ENCODE measurements at places on chromosomes 2 and 18. TPM values are rescaled to one million over a fixed set of nuclear protein-coding genes. Genes with fewer than 3 reads are reported as not detected.

DNA sequence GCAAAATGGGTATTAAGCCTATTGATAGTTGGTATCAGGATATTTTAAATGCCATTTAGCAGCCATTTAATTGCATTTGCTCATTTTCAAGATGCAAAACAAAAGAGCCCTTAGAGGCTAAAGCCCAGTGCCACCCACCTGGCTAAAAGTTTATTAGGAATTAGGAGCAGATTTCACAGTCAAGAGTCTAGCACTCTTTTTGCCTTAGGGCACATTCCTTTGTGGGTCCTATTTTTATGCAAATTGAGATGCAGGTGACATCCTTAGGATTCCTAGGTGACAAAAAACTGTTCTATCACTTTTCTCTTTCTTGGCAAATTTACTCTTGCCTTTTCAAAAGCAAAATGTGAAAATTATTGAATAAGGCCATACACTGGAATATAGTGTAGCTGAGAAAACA lies 42.0 kb downstream of the CTNNA2 start:
- H3K36me3 ChIP-seq: no peaks in the 10 kb centered on the region
- no peak for DNase-seq
- H3K27me3 ChIP-seq: no peaks in the 10 kb centered on the region
- no peak overlapping the region for H3K27ac ChIP-seq
- no peaks in the 10 kb centered on the region for H3K4me1 ChIP-seq

UGT1A7 gene
- total RNA-seq: not detected

FBXO15 gene
- total RNA-seq: 3.3 TPM

- peaks cover 25% of the 10 kb centered on the region for H3K4me1 ChIP-seq
- peak overlapping the region; percentile 88 for H3K4me3 ChIP-seq
- no peaks in the 10 kb centered on the region for H3K27me3 ChIP-seq
- H3K36me3 ChIP-seq: peaks cover 6% of the 10 kb centered on the region
- DNase-seq: no peak
Observed at GRCh38 chr2:105338020-105338385, 663 bp downstream of the C2orf49 start.

DNA sequence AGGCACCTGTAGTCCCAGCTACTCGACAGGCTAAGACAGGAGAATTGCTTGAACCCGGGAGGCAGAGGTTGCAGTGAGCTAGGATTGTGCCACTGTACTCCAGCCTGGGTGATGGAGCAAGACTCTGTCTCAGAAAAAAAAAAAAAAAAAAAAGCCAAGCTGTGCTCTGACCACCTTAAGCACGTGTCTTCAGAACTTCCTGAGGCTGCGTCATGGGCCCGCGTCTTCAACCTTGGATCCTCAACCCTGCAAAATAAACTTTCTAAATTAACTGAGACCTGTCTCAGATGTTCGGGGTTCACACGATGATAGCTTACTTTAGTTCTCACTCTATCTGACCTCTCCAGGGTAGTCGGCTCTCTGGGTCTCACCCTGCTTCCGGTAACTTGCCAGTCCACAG lies 65.8 kb upstream of the CABLES1 start:
- H3K27me3 ChIP-seq: no peaks in the 10 kb centered on the region
- no peak overlapping the region for H3K4me3 ChIP-seq
- no peak overlapping the region for H3K27ac ChIP-seq
